ENCODE measurements at places on chromosomes 12 and 14.
A peak's percentile ranks its signal among the peaks of the same experiment; 100 is the strongest.

DNA sequence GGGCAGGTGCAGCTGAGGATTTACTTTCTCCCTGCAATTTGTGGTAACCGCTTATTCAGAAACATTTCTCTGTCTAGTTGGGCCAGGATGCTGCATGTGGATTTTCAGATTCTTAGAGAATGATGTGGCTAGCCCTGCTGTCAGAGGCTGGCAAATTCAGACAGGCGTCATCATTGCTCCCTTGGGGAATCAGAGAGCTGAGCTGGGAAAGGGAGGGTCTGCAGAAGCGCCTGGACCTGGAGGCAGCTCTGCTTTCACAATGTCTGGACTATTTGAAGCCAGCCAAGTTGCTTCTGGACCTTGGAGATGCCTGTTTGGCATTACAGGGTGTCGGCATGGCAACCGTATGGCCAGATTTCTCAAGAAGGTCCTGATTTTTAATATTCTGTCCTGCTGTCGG is 3.4 kb downstream of the GALNT16 start:
- no peak for DNase-seq

DNA sequence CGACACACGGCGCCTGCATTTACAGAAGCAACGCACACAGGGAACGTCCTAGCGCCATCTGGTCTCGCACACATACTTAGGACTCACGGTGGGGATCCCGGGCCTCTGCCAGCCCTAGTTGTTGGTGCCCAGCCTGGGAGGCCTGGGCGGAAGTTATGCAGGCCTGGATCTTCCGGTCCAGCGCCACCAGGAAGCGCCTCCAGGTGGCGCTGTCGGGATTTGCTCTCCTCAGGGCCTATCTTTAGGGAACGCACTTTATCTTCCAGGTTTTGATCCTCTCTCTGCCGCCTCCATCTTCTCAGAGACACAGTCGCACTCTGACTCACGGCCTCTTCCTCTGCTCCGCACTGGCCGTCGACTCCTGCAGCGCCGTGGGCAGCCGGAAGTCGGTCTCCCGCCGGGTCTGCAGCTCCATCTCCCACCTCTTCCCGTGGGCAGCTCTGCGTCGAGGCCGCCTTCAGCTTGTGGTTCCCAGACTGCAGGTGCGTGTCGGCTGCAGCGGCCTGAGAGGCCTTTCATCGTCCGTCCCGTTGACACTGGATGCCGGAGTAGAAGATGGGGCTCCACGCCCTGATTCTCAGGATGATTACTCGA is 760.4 kb downstream of the TMEM121 start:
- no peak for DNase-seq

GRCh38 chr12:18953505-18953904 is 176.0 kb upstream of the PLEKHA5 start:
- DNase-seq, result no peak

GRCh38 chr12:4049298-4050080 is 176.3 kb upstream of the PARP11 start:
- DNase-seq, result no peak

DNA sequence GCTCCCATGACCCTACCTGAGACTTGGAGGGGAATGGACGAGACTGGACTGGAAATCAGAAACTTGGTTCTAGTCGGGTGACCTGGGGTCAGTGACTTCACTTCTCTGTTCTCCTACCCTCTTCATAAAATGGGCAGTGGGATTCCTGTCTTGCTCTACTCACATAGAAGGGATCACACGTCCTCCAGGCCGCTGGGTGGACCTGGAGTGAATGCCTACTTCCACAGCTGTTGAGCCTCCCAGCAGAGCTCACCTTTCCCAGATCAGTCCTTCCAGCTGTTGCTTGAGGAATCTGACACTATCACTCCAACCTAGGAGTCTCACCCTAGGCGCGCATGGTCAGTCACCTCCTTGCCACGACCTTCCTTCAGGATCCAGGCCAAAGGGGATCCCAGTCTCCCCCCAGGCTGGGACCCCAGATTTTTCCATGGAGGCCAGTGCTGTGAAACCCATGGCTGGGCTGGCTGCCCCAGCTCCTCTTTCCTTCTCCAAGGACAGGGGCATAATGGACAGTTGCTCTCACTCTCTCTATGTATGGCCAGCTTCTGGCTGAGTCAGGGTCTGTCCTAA is 637 bp downstream of the ACVRL1 start:
- DNase-seq, result no peak

DNA sequence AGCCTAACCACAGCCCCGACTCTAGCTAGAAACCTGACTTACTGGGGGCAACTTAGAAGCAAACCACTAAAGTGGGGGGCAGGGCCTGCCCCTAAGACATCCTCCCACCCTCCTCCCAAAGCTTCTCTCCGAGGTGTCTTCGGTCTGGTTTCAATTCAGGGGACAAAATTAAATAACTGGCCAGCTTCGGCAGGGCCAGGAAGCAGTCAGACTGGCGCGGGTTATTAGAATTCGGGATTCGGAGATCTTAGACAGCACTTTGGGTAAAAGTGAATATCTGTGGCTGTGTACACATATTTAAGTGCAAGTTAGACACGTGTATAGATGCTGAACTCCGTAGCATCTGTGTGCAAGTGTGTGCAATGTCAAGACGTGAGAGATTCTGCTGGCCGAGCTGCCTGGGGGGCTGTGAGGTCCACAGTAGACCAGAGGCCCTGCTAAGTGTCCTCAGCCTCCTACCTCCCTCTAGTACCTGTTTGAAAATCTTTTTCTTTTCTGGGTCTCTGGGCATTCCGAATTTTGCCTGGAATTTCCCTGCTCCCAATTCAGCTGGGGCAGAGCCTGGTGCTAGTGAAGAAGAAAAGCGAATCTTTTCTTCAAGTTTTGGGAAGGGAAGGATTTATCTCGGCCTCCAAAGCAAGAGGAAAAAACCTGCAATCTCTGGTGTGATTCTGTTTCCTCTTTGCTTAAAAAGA is 4.0 kb upstream of the HOXC10 start:
- no peak for DNase-seq

DNA sequence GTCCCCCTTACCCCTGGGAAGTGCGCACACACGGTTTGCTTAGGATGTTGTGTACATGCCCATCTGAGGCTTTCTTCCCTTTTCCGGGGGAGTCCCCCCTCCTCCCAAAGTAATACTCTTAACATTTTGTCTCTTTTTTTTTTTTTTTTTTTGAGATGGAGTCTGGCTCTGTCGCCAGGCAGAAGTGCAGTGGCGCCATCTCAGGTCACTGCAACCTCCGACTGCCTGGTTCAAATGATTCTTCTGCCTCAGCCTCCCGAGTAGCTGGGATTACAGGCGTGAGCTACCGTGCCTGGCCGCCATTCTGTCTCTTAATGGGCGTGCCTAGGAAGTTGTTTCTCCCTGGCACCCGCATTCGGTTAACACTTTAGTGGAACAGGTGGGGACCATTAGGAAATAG is 4.5 kb upstream of the GMFB start:
- DNase-seq, result no peak

DNA sequence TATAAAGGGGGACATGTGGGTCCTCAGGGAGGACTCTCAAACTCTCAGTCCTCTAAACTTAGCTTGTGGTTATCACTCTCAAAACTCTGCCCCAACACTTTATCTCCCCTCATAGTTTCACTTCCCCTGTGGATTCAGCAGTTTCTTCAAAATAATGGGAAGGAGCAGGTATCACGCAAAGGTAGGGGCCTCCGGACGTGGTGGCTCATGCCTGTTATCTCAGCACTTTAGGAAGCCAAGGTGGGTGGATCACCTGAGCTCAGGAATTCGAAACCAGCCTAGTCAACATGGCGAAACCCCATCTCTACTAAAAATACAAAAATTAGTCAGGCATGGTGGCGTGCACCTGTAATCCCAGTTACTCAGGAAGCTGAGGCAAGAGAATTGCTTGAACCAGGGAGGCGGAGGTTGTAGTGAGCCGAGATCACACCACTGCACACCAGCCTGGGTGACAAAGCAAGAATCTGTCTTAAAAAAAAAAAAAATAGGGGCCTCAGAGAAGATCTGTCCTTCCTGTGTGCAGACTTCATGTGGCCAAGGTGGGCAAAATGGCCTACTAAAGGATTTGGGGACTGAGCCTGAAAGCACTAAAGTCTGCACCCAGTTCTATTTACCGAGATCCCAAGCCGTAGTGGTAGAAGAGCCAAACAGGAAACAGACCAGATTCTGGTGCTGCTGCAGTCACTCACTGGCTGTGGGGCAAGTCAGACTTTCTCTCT is 6.4 kb downstream of the ITGB7 start:
- DNase-seq, result peak; percentile 71

- DNase-seq, result no peak
These were observed 383.0 kb downstream of the LRIG3 start for GRCh38 chr12:58537278-58537677.

GRCh38 chr14:69873877-69874780 is 5.1 kb upstream of the SMOC1 start:
- no peak for DNase-seq
